Activated CD8-positive, alpha-beta memory T cell treated with anti-CD3 and anti-CD28 coated beads for 4 hours (primary cell): ENCODE measurements at places on chromosomes 7 and 10.
A peak's percentile ranks its signal among the peaks of the same experiment; 100 is the strongest.

GRCh38 chr10:131912620-131913019 is 11.8 kb downstream of the PPP2R2D start:
- DNase-seq: no peak

DNA sequence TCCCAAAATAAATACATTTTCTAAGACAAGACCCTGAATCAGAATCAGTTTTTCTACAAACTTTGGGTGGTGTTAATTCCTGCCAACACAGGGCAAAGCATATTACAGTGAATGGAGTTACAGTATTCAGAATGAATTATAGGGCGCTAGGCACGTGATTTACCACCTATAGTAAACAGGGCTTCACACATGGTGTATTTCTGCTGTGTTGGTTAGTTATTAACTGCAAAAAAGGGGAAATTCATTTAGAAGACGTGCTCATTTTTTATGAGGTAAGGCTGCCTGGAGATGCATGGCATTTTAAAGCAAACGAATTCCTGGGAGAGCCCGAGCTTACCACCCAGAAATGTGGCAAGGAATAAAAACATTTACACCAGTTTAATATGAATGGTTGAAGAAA is 393.8 kb downstream of the LRMDA start:
- DNase-seq: no peak

GRCh38 chr7:6153646-6154541 is 118.5 kb downstream of the CYTH3 start:
- no peak for DNase-seq

- no peak for DNase-seq
These were observed 3.0 kb upstream of the PILRA start for GRCh38 chr7:100370303-100370702.

DNA sequence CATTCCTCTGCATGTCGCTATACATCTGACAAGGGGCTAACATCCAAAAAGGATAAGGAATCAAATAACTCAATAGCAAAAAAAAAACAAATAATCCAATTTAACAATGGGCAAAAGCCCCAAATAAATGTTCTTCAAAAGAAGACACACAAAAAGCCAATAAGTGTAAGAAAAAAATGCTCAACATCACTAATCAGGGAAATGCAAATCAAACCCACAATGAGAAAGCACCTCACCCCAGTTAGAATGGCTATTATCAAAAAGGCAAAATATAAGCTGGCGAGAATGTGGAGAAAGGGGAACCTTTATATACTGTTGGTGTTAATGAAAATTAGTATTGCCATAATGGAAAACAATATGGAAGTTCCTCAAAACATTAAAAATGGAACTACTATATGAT is 14.3 kb downstream of the ARHGAP12 start:
- DNase-seq: no peak

GRCh38 chr7:66634816-66635215 is 6.1 kb downstream of the KCTD7 start:
- no peak for DNase-seq

DNA sequence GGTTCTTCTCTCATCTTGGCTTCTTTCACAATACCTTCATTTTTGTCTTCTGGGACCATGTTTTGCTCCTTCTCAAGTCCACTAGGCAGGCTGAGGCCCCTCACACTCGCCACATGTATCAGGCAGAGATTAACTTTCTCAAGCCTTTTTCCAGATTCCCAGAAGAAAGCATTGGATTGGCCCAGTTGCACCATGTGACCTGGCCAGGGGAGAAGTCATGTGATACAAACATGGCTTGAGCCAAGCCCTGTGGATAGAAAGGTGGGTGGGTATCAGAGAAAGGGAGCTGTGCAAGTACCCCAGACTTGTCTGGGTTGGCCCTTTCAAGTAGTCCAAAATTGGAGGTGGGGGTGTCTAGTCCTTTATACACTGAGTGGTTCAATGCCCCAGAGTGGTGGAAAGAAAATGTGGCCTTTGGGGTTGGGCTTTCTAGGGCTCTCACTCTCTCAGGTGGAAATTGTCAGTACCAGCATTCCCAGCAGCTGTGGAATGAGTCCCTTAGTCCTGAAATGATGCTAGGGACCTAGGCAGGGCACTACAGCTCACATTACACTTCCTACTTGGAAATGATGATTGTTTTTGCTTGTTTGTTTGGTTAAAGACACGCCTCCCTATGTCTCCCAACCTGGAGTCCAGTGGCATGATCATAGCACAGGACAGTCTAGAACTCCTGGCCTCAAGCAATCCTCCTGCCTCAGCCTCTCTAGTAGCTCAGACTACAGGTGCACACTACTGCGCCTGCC is 36.9 kb upstream of the C10orf67 start:
- DNase-seq: no peak

- DNase-seq: no peak
These were observed 28.6 kb upstream of the SHH start for GRCh38 chr7:155840909-155841308.

GRCh38 chr10:112915590-112916572 is 34.2 kb upstream of the TCF7L2 start:
- DNase-seq: no peak

DNA sequence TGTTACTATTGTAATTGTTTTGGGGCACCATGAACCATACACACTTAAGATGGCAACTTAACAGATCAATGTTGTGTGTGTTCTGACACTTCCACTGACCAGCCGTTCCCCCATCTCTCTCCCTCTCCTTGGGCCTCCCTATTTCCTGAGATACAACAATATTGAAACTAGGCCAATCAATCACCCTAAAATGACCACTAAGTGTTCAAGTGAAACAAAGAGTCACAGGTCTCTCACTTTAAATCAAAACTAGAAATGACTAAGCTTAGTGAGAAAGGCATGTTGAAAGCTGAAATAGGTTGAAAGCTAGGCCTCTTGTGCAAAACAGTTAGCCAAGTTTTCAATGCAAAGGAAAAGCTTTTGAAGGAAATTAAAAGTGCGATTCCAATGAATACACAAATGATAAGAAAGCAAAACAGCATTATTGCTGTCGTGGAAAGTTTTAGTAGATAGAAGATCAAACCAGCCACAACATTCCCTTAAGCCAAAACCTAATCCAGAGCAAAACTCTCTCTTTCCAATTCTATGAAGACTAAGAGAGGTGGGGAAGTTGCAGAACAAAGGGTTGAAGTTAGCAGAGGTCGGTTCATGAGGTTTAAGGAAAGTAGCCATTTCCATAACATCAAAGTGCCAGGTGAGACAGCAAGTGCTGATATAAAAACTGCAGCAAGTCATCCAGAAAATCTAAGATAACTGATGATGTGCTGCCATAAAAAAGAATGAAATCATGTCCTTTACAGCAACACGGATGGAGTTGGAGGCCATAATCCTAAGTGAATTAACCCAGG is 90.6 kb downstream of the MTPN start:
- DNase-seq: no peak

GRCh38 chr7:72453471-72453870 is 41.3 kb upstream of the CALN1 start:
- DNase-seq: no peak

DNA sequence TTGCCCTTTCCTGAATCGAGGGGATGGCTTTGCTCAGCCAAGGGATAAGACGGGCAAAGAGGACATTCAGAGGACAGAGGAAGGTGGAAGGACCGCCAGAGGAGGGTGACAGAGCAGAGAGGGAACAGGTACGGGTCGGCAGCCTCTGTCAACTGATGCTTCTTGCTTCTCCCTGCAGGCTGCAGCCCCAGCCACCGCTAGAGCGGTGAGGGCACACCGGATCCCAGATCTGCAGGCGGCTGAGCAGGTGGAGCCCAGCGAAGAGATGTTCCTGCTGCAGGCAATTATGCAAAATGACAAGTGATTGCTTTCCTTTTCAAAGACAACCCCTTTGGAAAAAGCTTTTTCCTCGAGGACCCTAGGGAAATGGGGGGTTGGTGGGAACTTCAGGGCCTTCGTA is 181.9 kb upstream of the ANKRD30A start:
- DNase-seq: no peak

GRCh38 chr10:44756216-44756615 is 154.9 kb upstream of the TMEM72 start:
- DNase-seq: no peak

GRCh38 chr7:148698397-148699023 is at the start of gene CUL1:
TSS of gene CUL1 (plus strand) at chr7:148698903. CDS start at chr7:148730123, 31,220 bp downstream.
- DNase-seq: peak; percentile 70

DNA sequence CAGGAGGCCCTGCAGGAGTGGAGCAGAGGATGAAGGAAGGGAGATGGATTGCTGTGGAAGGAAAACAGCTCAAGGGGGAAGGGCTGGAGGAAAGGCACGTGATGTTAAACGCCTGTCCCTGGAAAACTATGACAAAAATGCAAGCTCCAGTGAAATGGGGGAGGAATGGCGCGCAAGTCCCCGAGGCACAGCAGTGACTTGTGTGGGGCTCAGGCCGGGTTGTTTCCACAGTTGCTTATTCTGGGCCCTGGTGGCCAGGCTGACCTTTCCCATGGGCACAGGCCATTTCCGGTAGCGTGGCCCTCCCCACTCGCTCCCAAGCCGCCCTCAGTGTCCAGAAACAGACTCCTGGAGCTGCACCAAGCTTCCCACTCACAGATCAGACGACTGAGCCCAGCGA is 68.1 kb upstream of the PDGFA start:
- no peak for DNase-seq

GRCh38 chr10:11282661-11283060 is 265.0 kb downstream of the CELF2 start:
- DNase-seq: no peak

GRCh38 chr7:77912293-77912692 is 113.7 kb downstream of the PHTF2 start:
- no peak for DNase-seq

- no peak for DNase-seq
These were observed 75.0 kb downstream of the SLC25A13 start for GRCh38 chr7:96246919-96247318.

DNA sequence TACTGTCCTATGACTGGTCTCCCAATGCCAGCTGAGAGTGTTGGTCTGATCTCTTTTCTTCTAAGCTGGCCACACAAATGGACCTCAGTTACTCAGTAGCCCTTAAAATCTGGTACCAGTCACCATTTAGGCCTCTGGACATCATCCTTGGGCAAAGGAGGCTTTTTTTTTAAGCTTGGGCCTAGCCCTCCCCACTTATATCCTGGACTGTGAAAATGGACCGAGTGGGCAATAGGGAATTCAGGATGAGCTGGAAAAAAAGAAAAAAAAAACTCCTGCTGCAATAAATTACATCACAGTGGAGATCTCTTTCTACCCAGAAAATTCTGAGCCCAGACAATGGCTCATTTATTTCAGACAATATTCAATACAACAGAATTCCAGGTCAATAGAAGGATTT is 68.4 kb downstream of the PARP12 start:
- DNase-seq: no peak

- DNase-seq: no peak
These were observed 210.6 kb downstream of the ZNF365 start for GRCh38 chr10:62584731-62585130.

DNA sequence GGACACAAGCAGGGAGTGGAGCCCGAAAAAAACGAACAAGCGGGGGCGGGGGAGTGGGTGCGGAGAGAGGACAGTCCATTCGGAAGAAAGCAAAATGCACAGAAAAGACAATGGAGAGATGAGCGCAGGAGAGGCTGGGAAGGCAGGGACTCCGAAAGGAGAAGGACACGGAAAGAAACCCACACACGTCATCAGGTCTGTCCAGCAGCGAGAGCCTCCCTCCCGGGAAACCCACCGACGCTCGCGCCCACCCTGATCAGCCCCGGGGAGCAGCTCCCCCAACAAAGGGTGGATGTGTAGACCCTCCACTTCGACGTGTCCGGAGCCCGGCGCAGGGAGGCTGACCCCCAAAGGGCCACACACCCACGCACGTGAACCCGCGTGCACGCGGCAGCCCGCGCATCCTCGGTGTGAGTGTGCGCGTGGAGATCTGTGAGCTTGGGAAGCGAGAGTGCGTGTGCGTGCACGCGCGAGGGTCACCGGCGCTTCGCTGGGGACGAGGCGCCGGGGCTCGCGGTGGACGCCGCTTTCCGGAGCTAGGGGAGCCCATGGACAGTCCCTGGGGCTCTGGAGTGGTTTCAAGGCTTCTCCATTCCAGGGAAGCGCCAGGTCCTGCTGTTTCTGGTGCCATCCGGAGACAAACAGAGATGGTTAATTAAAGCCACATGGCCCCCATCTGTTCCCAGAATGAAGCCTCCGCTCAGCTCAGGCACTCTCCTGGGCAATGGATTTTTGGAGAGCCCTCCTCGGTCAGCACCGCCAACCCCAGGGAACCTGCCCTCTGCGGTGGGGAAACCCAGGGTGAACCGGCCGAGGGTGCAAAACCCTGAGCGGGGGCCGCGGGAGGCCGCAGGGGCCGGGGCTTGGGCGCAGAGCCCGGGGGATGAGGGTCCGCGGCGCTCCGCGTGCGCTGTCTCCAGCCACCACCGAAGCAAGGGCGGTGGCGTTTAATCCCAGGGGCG is 916 bp downstream of the LAMB1 start:
- DNase-seq: no peak

DNA sequence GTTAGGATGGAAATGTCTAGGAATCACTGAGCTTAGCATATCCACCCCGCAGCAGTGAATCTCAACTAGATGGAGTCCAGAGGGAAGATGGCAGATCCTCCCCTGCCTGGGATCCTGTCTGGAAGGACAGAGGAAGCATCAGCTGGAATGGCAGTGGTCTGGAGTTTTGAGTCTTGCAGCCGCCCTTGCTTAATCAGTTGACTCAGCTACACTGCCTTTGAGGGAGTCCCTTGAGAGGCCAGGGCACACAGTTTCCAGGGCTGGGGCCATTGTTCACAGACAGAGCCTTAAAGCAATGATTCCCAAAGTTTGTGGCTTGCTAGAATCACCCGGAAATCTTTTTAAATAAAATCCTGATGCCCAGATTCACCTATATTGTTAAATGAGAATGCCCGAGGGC is 128.1 kb downstream of the NT5C2 start:
- DNase-seq: no peak

DNA sequence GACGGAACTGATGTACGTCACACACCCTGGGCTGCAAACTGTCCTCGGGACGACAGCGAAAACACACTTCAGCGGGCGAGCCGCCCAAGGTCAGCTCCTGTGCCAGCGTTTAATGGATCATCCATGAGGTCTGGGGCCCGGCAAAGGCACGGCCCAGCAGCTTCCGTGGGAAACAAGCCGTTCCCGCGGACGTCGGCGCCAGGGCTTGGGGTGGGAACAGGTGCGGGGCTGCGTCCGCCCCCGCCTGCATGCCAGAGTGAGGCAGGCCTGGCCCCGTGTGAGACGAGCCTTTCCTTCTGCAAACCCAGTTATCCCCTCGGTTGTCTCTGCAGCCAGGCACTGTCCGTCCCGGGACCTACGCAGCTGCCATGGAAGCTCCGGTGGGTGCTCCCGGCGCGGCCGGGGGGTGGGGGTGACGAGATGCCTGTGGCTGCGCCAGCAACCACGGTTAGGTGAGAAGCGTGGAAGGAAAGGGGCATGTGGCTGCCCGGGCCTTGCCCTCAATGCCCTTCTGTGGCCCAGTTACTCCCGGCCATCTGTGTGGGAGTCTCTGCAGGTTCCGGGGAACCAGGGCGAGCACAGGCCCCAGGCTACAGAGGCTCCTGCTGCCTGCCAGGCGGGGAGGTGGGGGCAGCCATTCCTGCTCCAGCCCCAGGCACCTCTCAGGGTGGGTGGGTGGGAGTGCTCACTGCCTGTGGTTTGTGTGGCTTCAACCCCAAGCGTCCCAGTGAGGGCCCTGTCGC is 42.2 kb upstream of the PDGFA start:
- no peak for DNase-seq

GRCh38 chr7:38463277-38464225 is 167.6 kb downstream of the AMPH start:
- DNase-seq: peak; percentile 75
